ENCODE measurements at places on chromosomes 7 and 10. TPM values are rescaled to one million over a fixed set of nuclear protein-coding genes. Genes with fewer than 3 reads are reported as not detected.
A peak's percentile ranks its signal among the peaks of the same experiment; 100 is the strongest.

- no peak for DNase-seq
Measured at GRCh38 chr7:46764100-46764936, 817.6 kb downstream of the TNS3 start.

DNA sequence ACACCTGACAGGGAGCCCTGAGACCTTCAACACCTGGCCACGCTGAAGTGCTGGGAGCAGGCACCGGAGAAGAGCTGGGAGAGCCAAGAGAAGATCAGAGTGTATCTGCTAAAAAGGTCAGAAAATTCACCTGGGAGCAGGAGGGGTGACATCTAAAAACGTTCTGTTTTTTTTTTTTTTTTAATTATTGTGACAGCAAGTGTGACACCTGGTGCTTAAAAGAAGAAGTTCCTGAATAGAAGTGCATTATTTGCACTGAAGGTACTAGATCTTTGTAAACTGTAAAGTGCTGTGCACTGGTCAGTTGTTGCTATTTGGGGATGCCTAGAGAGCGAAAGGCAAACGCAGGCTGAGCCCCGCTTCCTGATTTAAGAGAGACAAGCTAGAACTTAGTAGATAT is 422.0 kb downstream of the PLXNA4 start:
- no peak for DNase-seq

DNA sequence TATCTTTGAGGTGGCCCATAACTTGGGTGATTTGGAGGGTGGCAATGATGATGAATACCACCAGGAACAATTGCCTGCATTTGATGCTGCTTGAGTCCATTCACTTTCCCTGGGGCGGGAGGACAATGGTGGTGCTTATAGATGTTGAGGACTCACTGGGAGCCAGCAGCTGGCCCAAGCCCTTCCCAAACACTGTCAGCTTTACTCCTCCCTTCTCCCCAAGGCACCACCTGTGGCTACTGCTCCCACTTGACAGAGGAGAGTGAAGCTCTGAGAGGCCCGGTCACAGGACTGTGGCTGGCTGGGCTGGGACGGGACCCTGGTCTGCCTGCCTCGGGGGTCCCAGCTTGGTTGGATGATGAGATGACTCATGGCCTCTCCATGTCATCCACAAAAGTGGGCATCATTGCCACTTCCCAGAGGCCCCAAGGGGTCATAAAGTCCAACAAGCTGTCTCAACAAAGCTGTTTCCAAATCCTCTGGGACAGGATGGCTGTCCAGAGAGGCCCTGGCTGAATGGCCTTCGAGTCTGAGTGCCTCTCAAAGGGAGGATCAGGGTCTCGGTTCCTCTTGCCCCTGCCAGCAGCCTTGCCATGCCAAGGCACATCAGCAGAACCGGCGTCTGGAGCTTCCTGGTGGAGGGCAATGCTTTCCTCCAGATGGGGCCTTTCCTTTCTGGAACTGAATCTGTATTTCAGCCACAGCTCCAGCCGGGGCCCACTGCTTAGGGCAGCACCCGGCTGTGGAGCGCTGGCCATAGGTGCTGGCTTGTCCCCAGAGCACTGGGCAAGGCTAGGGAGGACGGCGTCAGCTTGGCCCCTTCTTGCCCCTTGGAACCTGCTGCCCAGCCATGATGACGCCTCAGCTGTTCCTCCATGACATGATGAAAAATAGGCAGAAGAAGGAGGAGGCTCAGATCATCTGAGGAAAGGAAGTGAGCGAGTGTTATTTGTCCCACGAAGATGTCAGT is 47.0 kb upstream of the PLEKHA1 start:
- no peak for DNase-seq

DNA sequence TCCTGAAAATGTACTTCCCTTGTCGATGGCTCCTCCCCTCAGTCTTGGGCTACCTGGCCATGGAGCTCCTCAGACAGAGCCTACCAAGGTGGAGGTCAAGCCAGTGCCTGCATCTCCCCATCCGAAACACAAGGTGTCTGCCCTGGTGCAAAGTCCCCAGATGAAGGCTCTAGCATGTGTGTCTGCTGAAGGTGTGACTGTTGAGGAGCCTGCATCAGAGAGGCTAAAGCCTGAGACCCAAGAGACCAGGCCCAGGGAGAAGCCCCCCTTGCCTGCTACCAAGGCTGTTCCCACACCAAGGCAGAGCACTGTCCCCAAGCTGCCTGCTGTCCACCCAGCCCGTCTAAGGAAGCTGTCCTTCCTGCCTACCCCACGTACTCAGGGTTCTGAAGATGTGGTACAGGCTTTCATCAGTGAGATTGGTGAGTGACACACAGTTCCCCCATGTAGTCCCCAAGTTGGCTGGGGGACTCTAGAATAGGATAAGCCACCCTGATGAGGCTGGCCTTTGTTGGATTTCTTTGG is 8.8 kb downstream of the PPRC1 start:
- DNase-seq = no peak

- DNase-seq = no peak
Measured at GRCh38 chr7:36300696-36301350, 88.8 kb upstream of the ANLN start.

GRCh38 chr7:47304727-47305719 is 276.9 kb downstream of the TNS3 start:
- no peak for DNase-seq

- DNase-seq = no peak
Measured at GRCh38 chr10:21363731-21364104, 161.8 kb downstream of the SKIDA1 start.

DNA sequence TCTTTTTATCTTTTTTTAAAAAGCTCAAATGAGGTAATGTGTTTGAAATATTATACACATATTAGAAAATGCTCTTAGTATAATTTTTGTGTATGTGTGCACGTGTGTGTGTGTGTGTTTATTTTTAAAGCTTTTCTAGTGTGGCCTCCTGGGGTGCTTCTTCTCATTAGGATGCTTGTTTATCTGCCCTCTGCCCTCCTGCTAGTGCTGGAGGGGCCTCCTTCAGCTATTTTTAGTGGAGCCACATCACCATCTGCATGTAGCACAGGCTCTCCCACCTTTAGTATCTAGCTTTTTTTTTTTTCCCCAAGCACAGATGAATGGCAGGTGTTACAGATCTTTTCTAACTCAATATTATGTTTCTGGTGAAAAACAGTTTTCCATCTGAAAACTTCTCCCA is 155.7 kb upstream of the TMEM229A start:
- DNase-seq = no peak

- DNase-seq = no peak
Measured at GRCh38 chr10:110612087-110612486, 32.0 kb upstream of the RBM20 start.

GRCh38 chr10:101011517-101012423 is 12.2 kb downstream of the LZTS2 start:
- no peak for DNase-seq

GRCh38 chr7:20352573-20353306 is 22.0 kb downstream of the ITGB8 start:
- DNase-seq = no peak

GRCh38 chr10:30219971-30220751 is 128.9 kb downstream of the MTPAP start:
- no peak for DNase-seq

DNA sequence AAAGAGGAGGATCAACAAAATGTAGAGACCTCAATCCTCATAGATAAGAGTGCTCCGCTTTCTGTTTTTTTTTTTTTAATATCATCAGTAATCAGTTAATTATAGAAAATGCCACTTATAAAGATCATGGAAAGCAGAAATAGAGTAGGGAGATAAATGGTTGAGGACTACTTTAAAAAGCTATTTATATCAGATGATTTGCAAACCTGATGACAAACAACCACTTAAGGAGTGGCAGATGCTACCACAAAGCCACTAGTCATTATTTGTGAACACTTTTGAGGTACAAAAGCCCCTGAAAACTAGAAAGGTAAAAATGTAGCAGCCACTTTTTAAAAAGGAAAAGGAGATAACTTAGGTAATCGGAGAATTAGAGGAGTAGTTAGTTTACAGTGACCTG is 99.0 kb upstream of the CYP26C1 start:
- no peak for DNase-seq

DNA sequence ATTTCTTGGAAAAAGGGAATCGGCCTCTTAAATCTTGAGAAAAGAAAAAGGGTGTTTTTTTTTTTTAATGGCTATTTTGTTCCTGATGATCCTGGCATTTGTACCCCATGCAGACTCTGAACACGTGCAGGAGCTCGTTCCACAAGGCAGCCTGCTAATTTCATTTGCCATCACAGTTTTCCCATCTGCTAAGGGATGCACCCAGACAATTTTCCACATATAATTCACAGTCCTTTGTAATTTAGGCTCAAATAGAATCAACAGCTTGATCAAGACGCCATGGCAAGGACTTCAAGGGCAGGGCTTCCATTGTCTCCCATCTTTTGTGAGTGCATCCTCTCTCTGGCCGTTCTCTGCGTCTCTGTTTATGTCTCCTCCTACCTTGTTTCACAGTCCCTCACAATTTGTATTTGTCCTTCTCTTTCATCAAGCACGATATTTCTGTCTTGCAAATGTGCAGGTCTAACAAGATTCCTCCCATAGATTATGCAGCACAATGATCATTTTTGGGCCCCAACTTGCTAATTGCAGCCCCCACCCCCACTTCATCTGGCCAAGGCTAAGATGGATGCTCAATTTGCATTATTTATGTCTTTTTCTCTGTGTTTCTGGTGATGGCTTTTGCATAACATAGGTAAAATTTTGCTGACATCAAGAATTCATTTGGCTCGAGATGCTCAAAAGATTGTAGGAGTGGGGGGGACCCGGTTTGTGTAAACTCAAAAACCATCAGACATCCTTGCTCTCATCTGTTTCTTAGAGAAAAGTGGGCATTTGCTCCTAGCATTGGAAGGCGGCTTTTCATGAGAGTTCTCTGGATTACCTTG is 356.0 kb upstream of the NPVF start:
- no peak for DNase-seq

GRCh38 chr7:108464743-108465142 is 8.5 kb upstream of the NRCAM start:
- DNase-seq = no peak

GRCh38 chr10:132465193-132465888 is 68.3 kb downstream of the PWWP2B start:
- no peak for DNase-seq

- DNase-seq = no peak
Measured at GRCh38 chr7:37540917-37541316, 92.3 kb upstream of the ELMO1 start.

DNA sequence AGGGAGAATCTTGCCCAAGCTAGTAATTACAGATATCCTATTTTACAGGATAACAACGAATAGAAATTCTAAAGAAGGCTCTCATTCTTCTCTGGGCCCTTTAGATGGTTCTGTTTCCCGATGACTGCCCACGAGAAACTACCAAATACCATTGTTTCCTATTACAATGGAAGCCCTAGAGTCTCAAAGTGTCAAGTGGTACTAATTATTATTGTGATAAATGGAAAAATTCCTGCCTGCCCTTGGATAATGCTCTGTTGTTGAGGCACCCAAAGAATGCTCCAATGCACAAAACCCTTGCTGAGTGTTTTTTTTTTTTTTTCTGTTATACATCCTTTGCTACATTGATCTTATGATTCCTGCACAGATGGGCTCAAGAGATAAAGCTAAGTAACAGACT is 504.5 kb downstream of the XPNPEP1 start:
- DNase-seq = no peak

DNA sequence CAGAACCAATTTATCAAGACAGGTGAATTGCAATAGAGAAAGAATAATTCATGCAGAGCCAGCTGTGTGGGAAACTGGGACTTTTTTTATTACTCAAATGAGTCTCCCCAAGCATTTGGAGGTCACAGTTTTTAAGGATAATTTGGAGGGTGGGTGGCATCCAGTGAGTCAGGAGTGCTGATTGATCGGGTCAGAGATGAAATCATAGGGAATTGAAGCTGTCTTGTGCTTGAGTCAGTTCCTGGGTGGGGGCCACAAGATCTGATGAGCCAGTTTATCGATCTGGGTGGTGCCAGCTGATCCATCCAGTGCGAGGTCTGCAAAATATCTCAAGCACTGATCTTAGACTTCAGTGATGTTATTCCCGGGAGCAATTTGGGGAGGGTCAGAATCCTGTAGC is 9.9 kb upstream of the MYO1G start:
- no peak for DNase-seq

DNA sequence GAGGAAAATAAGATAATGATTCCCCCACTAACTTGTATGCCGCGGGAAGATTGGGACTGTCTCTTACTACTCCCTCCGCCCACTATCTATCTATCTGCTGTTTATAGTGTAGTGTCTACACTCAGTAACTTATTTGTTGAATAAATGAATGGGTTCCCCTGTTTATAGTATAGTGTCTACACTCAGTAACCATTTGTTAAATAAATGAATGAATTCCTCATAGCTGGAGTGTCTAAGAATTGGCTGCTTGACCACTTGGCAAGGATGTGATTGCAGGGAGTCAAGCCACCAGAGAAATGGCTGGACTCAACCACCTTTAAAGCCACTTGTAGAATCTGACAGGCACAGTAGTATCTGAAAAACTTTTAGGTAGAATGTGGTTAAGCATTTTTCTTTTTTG is 147.1 kb downstream of the TRIL start:
- no peak for DNase-seq

DNA sequence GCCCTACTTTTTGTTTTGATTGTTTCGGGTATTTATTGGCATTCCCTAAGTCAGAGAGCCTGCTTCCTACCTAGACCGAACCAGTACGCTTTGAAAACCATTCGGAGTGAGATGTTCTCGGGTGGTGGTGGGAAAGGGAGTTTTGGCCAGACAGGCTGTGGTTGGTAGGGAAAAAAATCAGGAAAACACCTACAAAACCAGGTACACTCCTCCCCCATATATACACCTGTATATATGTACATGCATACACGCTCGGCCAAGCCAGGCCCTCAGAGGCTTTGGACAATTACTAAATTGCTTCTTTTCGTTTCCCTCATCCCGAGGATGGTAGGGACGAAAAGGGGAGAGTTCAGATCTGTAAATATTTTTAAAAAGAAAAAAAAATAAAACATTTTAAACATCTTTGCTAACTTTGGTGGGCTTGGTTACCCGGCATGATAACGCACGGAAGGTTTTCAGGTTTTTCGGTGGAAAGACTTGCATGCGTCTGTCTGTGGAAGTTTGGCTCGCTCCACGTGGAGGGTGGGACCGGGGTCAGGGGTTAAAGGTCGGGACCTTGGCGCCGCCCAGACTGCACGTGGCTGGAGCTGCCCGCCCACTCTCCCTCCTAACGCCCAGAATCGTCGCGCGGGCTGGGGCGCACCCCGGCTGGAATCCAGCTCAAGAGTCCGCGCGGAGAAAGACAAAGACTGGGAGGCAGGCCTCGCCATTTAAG is 2.5 kb downstream of the HMX2 start:
- DNase-seq = peak; percentile 41

DNA sequence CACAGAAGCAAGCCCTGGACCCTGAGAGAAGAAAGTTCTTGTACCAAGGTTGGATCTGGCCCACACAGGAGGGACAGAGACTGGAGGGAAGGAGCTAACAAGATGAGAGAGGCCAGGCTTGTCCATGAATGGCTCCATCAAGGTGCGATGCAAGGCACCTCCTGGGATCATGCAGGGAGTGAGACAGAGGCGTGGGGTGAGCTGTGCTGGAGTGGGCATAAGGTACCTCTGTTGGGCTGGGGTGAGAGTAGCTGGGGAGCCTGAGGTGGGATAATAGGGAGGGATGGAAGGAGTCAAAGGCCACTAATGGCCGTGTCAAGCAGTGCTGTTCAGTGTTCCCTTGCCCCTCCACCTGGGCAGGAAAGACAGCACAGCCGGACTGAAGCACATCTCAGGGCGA is 9.9 kb downstream of the TMEM72 start:
- no peak for DNase-seq

The ACSM6 gene
- total RNA-seq = not detected

The ELN gene
- not detected for total RNA-seq

The CPXM2 gene
- total RNA-seq = not detected

The ASB10 gene
- total RNA-seq = not detected

The RALA gene
- 38.0 TPM for total RNA-seq

The HOXA3 gene
- total RNA-seq = not detected

The UPK3BL2 gene
- 6.4 TPM for total RNA-seq

The TLL2 gene
- 0.19 TPM for total RNA-seq

The CTTNBP2 gene
- total RNA-seq = not detected

The RET gene
- not detected for total RNA-seq

The ADCY1 gene
- 0.06 TPM for total RNA-seq

Measured in activated naive CD8-positive, alpha-beta T cell treated with anti-CD3 and anti-CD28 coated beads for 36 hours (primary cell).